Glomerular endothelial cell (primary cell): ENCODE measurements at places on chromosomes 4 and X.

DNA sequence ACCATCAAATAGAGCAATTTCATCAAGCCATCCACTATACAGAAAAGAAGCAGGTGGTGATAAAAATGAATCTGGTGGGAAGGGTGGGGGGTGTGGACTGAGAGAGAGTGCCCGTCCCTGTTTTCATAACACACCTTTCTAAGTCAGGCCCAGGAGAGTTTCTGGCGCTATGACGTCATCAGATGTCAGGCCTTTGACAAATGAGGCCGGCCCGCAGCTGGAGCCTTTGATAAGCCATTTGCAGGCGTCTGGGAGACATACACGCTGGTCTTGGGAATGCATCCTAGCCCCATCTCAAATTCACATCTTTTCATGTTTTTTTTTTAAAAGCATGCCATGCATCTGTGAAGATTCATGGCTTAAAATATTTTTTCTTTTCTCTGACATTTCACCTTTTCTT is 404.5 kb downstream of the BCOR start:
- no peak for DNase-seq

- no peak for DNase-seq
These were observed 51.2 kb downstream of the OR13H1 start for GRCh38 chrX:131595120-131595519.

- DNase-seq = no peak
These were observed 25.7 kb upstream of the CSF2RA start for GRCh38 chrX:1242891-1243402.

- DNase-seq = no peak
These were observed at the start of gene TACR3 for GRCh38 chr4:103719830-103720207. Gene TACR3, minus strand, starts transcription at chr4:103719985. Its CDS starts 310 bp downstream, at chr4:103719675.

DNA sequence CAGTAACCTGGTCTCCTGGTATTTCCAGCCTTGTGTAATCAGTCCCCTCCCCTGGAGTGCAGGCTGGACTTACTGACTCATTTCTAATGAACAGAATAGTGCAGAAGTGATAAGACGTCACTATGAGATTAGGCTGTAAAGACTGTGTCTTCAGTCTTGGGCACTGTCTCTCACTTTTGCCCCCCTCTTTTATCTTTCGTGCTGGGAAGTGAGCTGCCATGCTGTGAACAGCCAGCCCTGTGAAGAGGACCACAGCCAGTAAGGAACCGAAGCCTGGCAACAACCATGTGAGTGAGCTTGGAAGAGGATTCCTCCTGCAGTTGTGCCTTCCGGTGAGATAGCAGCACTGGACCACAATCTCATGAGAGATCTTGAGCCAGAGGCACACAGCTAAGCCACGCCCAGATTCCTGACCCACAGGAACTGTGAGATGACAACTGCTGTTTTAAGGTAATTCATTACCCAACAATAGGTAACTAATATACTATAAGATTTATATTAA is 67.5 kb upstream of the GPR34 start:
- no peak for DNase-seq

DNA sequence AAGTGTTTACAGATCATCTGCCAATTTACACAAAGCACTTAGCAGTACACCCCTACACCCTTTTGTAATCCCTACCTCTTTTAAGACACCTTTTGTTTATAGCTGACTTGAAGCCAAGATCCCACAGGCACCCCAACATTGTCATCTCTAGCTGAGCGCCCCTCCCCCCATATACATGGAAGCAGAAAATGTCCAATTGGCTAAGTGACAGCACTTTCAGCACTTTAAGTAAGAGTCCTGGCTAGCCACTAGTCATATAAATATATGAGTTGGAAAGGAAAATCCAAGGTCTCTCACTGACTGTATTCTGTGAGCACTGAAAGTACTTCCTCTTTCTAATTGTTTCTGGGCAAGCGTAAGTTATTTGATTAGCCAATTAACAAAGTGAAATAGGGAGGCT is 108.2 kb downstream of the NSUN7 start:
- no peak for DNase-seq

GRCh38 chr4:158538911-158539310 is 17.2 kb downstream of the RXFP1 start:
- no peak for DNase-seq

- no peak for DNase-seq
These were observed 298.8 kb upstream of the CTSO start for GRCh38 chr4:156252358-156252921.

GRCh38 chr4:166091912-166092510 is 219.0 kb downstream of the TLL1 start:
- peak; percentile 18 for DNase-seq

GRCh38 chr4:56080384-56080783 is 131.6 kb downstream of the CEP135 start:
- no peak for DNase-seq

GRCh38 chr4:135197641-135198040 is 996.1 kb upstream of the PABPC4L start:
- DNase-seq = no peak

DNA sequence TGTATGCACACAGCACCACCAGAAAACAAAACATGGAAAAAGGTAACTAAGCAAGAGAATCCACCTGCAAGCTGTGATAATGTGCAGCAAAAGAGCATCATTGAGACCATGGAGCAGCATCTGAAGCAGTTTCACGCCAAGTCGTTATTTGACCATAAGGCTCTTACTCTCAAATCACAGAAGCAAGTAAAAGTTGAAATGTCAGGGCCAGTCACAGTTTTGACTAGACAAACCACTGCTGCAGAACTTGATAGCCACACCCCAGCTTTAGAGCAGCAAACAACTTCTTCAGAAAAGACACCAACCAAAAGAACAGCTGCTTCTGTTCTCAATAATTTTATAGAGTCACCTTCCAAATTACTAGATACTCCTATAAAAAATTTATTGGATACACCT is 90.2 kb downstream of the TET2 start:
- no peak for DNase-seq

- no peak for DNase-seq
These were observed 70.3 kb upstream of the EMCN start for GRCh38 chr4:100588076-100588475.

DNA sequence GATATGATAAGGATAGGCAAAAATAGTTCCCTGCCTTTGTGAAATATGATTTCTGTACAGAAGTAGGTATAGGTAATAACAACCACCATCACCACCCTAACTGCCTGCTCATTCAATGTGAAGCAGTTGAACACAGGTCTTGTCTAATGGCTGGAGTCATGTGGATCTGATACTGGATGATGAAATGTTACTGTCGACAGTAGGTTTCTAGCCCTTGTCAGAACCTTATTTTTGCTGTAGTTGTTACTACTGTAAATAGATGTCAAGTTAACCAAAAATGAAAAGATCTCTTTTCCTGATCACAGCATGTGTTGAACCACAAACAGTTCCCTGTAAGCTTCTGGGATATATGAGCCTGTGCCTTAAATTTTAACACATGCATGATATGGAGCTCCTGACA is 142.9 kb downstream of the FRAS1 start:
- no peak for DNase-seq

DNA sequence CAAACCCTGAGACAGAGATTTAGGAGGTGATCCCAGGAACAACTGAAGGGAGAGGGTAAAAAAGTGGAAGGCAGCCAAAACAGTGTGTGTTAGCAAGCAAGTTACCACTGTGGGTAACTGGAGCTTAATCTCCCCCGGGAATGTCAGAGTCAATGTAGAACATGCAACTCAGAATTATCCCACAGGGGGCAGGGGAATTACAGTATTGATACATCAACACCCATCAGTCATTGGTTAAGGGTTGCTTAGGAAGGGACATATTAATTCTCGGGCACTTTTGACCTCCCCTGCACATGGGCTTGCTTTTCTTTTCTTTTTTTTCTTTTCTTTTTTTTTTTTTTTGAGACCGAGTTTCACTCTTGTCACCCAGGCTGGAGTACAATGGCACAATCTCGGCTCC is 29.3 kb downstream of the CXorf58 start:
- no peak for DNase-seq

DNA sequence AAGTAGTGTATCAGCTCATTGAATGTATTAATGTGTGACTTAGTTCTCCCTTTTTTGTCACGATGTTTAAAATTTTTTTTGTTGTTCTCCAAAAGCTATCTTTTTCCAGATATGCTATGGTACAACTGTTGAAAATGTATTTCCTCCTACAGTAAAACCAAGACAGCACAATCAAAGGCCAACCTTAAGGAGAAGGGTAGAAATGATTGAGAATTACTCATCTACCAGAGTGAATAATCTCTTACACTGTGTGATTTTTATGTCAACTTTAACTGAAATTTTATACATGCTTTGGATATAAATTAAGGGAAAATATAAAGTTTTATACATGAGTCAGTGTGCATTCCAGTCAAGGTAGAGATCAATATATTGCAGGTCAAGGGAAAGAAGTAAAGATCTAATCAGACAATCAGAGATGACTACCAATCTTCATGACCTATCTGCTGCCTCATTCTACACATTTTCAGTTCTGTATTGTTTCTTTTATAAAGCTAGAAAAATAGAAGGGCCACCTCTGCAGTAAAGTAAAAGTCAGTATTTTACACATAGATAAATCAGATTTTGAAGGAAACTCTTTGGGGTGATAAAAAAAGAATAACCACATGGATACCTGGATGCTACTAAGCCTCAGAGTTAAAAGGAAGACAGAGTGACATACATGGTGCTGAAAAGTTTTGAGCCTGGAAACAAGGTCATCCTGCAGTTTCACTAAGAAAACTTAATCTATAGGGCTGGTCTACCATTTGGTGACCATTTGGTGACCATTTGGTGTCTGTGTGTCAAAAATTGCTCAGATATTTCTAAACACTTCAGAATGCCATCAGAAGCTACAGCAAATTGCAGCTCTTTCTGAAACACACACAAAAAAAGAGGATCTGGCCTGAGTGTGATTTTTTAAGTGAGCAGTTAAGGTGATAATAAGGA is 1.6 kb downstream of the FAM13A start:
- no peak for DNase-seq

DNA sequence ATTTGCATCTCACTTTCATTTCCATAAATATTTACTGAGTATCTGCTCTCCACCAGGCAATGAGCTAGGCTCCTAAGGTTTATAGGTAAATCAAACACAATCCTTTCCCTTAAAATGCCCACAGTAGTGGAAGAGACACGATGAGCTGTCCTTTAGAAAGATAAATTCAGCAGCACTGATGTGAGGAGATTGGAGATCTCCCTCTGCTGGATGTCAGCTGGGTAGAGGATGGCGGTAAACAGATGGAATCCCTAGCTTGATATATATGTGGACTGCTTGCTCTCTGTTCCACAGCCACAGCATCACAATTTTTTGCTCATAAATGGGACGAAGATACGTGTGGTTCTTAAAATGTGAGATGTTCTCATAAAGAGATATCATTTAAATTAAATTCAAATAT is 216.4 kb upstream of the RASGEF1B start:
- DNase-seq = no peak

DNA sequence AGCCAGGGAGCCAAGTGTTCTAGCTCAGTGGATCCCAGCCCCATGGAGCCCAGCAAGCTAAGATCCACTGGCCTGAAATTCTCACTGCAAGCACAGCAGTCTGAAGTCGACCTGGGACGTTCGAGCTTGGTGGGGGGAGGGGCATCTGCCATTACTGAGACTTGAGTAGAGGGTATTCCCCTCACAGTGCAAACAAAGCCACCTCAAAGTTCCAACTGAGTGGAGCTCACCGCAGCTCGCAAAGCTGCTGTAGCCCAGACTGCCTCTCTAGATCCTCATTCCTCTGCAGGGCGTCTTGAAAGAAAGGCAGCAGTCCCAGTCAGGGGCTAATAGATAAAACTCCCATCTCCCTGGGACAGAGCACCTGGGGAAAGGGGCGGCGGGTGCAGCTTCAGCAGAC is 226.3 kb downstream of the ZIC3 start:
- no peak for DNase-seq

DNA sequence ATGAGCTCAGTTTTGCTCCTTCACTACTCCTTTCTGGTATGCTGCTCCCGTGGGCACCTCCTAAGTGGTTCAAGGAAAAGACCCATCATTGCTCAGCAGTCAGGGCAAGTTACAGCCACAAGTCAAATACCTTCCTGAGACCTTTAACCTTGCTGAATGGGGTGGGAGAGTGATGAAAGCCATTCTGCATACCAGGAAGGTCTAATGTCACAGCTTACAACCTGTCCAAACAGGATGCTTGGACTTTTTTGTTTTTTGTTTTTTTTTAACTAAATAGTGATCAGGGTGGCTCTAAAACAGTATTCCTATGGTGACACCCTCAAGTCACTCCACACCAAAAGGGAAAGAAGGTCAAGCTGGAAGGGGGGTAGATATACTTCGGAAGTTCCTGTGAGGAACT is 93.1 kb downstream of the GPC3 start:
- no peak for DNase-seq

DNA sequence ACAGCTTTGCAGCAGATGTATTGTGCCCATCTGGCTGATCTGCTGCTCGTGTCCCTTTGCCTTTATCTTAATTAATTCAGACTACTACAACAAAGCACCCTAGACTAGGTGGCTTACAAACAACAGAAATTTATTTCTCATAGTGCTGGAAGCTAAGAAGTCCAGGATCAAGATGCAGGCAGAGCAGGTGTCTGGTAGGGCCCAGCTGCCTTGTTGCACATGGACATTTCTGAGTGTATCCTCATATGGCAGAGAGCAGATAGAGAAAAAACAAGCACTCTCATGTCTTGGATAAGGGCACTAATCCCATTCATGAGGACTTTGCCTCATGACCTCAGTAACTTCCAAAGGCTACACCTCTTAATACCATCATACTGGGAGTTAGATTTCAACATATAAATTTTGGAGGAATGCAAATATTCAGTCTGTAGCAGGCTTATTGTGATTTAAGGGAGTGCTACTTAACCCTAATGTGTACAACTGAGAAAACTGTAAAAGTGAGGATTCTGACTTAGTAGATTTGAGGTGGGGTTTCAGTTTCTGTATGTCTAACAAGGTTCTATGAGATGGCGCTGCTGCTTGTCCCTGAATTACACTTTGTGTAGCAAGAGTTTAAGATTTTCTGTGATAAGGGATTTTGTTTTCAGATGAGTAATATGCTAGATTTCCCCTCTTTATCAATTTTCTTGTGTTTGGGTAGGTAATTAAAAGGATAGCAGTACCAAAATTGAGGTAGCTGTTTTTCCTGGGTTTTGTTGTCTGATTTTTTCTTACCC is 473.2 kb upstream of the TECRL start:
- no peak for DNase-seq

DNA sequence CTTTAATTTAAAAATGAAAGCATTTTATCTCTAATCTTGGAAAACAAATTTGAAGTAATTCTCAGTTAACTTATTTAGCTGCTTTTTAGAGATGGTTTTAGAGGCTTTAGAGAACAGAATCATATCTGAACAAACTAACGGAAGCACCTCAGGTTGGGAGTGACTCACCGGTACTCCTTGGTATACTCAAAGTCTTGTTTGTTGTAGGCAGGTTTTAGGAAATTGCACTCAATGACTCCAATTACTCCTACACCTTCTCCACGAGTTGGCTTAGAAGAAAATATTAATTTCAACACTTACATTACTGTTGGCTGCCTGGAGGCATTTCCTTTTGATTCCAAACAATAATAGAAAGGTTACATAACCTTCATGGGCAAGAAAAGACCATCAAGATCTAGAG is 23.6 kb downstream of the MORC4 start:
- no peak for DNase-seq

DNA sequence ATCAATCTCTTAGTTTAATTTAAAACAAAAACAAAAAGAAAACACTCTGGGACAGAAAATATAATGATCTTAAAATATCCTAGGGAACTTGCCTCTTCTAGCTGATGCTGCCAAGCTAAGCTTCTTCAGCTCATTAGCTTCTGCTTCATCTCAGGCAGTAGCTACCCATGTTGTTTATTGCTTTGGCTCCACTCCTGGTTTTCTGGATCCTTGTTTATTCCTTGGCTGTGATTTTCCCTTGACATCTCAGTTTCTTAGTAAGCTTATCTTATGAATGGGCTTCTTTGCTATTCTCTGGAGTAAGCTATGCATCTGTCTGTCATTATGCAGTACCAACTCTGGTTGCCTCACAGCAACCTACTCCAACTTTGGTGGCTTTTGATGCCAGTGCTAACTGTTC is 5.1 kb upstream of the MTHFD2L start:
- DNase-seq = no peak
